ENCODE measurements at places on chromosomes 7 and 10.

DNA sequence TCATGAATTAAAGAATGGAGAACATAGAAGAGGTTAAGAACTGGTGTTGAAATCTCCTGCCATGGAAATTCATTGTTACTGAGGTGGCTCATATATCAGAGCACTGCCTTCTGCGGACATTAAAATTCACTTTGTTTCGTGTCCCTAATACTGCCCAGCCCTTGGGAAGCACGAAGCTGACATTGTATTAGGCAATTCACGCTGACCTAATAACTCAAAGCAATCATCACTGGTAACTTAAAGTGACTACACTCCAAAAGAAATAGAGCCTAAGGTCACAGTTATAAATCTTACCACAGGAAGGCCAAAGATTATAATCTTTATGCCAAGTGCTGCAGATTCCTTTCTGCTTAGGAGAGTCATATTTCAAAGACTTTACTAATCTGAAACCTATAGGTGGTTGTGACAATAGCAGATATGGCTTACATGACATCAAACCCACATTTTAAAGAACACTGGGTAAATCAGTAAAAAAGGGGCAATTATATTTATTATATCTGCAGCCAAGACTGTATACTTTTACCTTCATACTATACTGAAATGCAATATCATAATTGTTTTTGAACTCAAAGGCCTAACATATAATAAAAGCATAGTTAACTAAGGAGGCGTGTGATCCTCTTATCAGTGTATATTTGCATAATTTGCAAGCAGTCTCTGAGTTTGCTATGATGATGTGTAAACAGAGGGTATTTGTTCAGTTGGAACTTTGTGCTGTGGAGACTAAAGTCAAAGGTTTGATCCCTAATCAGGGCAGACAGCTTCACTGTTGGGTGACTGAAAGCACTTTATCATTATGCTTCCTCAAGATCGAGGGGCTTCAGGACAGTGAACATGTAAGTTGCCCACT is 51.9 kb upstream of the CAPZA2 start:
- DNase-seq, result no peak

GRCh38 chr7:68038621-68039314 is 1042.1 kb downstream of the TYW1 start:
- DNase-seq, result no peak

GRCh38 chr7:90686146-90686545 is 90.0 kb downstream of the CDK14 start:
- no peak for DNase-seq

DNA sequence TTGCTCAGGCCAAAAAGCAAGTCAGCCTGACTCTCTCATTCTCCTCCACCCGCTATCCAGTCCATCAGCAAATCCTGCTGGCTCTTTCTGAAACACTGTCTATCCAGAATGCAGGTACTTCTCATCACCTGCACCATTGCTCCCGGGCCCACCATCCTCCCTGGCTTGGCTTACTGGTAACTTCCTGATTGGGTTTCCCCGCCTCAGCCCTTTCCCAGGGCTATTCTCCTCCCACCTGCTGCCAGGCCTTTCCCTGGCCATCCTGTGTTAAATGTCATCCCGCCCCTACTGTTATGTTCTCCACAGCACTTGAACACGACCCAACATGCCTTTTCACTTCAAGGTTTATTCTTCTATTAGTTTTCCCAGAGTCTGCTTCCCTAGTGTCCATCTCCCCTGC is 124.0 kb downstream of the CNNM2 start:
- DNase-seq, result peak; percentile 9

DNA sequence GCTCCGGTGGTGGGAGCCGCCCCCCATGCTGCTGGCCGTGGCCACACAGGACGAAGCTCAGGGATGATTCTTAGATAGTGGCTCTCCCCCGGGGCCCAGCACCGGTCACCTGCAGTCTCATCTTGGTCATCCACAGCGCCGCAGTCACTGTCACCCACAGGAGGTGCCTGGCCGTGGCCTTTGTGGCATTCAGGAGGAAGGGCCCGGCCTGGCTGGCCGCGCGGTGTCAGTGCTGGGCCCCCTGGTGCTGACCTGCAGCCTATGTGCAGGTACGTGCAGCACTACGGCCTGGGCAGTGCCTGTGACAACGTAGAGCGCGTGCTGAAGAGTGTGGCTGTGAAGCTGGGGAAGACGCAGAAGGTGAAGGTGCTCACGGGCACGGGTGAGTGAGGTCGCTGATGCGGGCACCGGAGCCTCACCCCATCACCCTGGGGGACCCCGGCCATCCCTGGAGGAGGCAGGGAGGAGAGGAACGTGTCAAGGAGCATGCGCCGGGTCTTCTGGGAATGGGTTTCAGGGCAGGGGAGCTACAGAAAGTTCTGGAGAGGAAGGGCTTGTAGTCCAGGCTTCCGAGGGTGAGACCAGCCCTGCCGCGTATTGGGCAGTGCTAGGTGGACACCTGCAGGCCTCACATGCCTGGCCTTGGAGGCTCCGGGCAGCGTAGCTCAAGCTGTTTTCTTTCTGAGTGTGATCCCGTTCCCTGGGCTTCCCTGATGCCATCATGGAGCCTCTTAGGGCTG is 5.0 kb downstream of the SPRN start:
- no peak for DNase-seq

DNA sequence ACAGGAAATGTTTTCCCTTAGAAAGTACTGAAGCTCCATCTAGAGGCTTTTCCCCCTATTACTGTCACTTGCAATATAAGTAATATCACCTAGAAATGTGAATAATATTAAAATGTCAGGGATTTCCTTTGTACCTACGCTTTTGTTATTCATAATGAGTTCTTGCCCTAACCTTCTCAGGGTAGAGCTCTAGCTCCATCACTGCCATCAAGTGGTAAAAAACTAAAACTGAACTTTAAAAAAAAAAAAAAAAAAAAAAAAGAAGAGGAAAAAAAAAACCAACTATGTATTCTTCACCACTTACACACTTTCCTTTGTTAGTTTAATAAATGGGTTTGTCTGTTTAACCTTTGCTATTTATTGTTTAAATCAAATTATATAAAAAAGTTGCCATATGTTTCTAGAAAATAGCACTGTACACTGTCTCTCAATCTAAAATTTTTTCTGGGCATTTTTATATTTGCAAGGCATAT is 49.9 kb downstream of the DNAJC1 start:
- DNase-seq, result no peak

DNA sequence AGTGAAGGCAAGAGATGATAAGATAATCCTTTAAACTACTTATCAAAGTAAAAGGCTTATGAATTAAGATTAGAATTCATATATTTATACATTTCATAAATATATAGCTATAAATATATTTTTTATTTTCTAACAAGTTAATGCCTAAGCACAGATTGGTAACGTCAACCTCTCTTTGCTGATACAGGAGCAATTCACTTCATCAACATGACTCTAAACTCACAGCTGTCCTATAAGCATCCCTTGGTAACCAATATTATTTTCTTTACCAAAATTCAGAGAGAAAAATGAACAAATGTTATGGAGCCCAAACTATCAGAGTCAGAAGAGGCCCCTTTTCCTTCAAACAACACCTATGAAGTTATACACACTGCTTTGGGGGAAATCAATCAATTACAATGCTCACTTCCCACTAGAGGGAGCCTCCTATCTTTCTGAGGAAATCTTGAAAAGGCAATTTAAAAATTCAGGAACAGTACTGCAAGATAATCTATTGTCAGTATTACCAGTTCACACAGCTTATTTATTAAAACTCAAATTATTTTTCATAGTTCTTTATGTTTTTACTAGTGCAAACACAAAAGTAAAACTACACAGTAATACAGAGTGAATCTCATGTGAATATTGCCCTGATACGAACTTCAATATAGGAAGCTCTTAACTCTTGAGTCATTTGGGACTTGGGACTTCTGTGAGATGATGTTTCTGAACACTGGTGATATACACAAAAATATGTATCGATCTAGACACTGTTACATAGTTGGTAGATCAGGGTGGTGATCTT is 51.0 kb upstream of the NOBOX start:
- no peak for DNase-seq

DNA sequence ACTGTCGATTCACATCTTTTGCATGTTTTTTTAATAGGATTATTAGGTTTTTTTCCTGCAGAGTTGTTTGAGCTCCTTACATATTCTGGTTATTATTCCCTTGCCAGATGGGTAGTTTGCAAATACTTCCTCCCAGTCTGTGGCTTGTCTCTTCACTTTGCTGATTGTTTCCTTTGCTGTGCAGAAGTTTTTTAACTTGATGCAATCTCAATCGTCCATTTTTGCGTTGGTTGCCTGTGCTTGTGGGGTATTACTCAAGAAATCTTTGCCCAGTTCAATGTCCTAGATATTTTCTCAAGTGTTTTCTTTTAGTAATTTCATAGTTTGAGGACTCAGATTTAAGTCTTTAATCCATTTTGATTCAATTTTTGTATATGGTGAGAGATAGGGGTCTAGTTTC is 95.4 kb downstream of the TBXAS1 start:
- no peak for DNase-seq

- no peak for DNase-seq
Measured at GRCh38 chr7:100688326-100688860, 5.7 kb downstream of the GIGYF1 start.

GRCh38 chr10:120794390-120794789 is 56.8 kb upstream of the WDR11 start:
- no peak for DNase-seq

GRCh38 chr10:52523696-52524095 is 209.6 kb downstream of the DKK1 start:
- no peak for DNase-seq

All from NCI-H2107 (cell line).